Left lobe of liver (tissue), 2 donors: ENCODE measurements at places on chromosomes 5 and 9. TPM values are rescaled to one million over a fixed set of nuclear protein-coding genes. Genes with fewer than 3 reads are reported as not detected.
A peak's percentile ranks its signal among the peaks of the same experiment; 100 is the strongest.

GRCh38 chr5:1668141-1668721 lies 131.4 kb downstream of the MRPL36 start:
- DNase-seq, result no peak

GRCh38 chr9:9719373-9720112 lies 893.3 kb downstream of the PTPRD start:
- no peak for DNase-seq

GRCh38 chr9:89773170-89773569 lies 168.4 kb downstream of the GADD45G start:
- DNase-seq, result no peak

- no peak for DNase-seq
These were observed 114.5 kb downstream of the TSSK1B start for GRCh38 chr5:113320273-113320780.

GRCh38 chr9:109118808-109119438 lies 824 bp downstream of the TMEM245 start:
- DNase-seq, result peak; percentile 57

- DNase-seq, result no peak
These were observed 181.5 kb upstream of the OTULINL start for GRCh38 chr5:14400085-14400484.

GRCh38 chr5:10987276-10987924 lies 226.4 kb upstream of the DAP start:
- no peak for DNase-seq

GRCh38 chr5:80008995-80009765 lies 18.1 kb upstream of the MTX3 start:
- DNase-seq, result no peak

DNA sequence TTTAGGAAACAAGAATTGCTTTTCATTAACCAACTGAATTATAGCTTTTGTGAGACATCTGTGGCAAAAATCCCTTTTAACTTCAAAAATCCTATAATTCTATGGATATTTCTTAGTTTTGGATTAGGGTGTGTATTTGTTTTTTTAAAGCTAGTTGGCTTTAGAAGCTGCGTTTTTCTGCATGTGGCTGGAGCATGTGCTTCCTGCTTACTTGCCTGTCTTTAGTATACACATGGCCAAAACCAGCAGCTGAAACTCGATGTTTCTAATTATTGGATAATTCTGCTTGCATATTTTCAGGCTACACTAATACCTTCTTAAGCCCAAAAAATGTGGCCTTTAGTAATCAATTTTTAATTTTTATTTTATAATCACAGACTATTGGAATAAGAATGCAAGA lies 8.9 kb downstream of the RECK start:
- DNase-seq, result no peak

- DNase-seq, result no peak
These were observed 66.2 kb downstream of the MPDZ start for GRCh38 chr9:13213337-13213736.

Gene CACNA1B
- total RNA-seq, result not detected

Gene CRB2
- total RNA-seq, result not detected

Gene SRP19
- total RNA-seq, result 19.4 TPM

Gene CNTNAP3B
- total RNA-seq, result 2.0 TPM

Gene C9orf40
- total RNA-seq, result 2.0 TPM

Gene IRX4
- not detected for total RNA-seq
